ENCODE measurements at places on chromosomes 2 and 18.

- DNase-seq, result peak; percentile 18
Observed at GRCh38 chr2:239959059-239959971, 65.8 kb downstream of the NDUFA10 start.

GRCh38 chr2:43158259-43158880 is 68.0 kb downstream of the ZFP36L2 start:
- DNase-seq, result peak; percentile 94

- no peak for DNase-seq
Observed at GRCh38 chr2:121670181-121670580, 20.9 kb upstream of the CLASP1 start.

GRCh38 chr2:30408961-30409387 is 38.1 kb upstream of the LCLAT1 start:
- DNase-seq, result peak; percentile 19

DNA sequence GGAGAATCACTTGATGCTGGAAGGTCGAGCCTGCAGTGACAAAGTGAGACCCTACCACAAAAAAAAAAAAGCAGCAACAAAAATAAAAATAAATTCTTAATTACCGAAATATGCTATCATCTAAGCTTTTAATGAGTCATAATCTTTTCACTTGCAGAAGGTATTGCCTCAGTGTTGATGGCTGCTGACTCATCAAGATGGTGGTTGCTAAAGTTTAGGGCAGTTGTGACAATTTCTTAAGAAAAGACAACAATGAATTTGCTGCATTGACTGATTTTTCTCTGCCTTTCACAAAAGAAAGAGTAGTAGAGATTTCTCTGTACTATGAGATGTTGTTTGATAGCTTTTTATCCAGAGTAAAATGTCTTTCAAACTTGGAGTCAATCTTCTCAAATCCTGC is 1809.0 kb downstream of the SUCLG1 start:
- no peak for DNase-seq

GRCh38 chr18:79579807-79580497 is 99.7 kb upstream of the CTDP1 start:
- DNase-seq, result no peak

DNA sequence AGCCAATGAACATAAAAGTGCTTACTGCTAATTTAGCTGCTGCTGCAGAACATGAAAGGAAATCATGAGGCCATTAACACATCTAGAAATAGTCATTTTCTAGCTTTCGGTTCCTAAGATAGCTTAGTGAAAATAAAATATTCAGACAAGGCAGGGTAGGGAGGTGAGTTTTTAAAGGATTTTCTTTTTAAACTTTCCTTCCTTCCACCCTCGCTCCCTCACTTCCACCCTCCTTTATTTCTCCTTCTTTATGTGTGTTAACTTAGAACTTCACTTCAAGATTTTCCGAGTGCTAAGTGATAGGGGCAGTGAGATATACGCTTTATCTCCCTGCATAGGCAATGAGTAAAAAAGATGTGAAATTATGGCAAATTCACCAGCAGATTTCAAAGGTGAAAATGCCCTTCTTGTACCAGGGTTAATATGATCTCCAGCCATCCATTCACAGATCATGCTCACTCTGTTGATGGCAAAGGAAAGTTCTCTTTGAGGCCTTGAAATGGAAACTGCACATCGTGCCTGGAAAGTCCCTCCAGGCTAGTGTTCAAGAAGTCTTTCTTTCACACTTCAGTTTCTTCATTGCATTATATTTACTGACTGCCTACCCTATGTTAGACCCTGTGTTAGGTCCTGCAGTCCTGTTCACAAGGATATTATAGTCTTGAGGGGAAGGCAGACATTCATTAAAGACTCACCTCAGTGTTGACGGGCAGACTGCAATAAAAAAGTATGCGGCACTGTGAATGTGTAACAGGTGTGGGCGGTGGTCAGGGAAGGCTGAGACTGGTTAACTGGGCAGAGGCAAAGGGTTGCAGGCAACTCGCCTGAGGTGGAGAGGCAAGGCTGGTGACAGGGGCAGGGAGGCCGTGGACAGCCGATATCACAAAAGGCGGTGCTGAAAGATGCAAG is 200.8 kb downstream of the PLCL1 start:
- no peak for DNase-seq

DNA sequence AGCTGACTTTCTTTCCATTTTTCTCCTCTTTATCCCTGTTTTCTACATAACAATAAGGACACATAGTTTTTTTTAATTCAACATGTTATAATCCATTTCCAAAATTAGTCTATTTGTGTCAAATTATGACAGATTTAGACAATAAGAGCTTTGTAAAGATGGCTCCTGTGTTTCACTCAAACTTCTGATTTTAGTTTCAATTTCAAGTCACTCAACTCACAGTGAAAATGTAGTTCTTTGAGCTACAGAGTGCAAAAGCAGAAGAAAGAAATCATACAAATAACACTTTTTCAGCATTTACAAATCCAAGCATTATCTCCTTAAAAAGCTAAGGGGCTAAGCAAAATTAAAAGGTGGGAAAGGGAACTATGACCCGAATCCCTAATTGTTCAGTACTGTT is 340.7 kb upstream of the TRIB2 start:
- DNase-seq, result no peak

GRCh38 chr18:1906421-1906820 is 664.9 kb downstream of the METTL4 start:
- DNase-seq, result no peak

DNA sequence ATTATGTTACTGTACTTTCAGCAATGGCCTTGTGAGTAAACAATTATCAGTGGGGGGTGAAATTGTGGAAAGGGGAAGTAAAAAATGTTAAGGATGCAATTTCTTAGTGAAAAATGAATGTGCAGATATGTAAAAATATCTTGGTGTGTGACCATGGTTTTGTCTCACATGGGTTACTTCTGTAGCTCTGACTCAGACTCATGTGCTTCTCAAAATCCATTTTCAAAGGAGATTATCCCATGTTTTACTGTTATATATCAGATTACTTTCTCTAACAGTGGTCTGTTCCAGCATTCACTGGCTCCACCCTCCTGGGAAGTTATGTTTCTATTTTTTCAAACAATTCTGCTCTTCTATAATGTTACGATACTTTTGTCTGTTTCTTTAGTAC is 298.2 kb upstream of the COL3A1 start:
- peak; percentile 20 for DNase-seq

DNA sequence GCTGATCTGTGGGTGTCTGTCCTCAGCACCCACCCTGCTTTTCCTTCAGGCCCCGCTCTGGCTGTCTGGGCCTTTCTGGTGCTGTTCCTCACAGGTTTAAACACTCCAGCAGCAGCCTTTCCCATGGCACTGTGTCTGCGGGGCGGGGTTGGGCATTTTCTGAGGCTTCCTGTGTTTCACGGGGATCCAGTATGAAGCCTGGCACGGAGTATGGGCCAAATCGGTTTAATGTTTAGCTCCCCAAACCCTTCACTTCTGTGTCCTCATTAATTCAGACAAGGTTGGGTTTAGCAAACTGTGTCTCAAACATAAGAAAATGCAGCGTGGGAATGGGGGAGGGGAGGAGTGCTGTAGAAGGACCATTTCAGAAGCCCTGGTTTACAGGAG is 44.9 kb downstream of the HPCAL1 start:
- DNase-seq, result no peak

- DNase-seq, result peak; percentile 41
Observed at GRCh38 chr18:2104620-2105462, 466.5 kb downstream of the METTL4 start.

DNA sequence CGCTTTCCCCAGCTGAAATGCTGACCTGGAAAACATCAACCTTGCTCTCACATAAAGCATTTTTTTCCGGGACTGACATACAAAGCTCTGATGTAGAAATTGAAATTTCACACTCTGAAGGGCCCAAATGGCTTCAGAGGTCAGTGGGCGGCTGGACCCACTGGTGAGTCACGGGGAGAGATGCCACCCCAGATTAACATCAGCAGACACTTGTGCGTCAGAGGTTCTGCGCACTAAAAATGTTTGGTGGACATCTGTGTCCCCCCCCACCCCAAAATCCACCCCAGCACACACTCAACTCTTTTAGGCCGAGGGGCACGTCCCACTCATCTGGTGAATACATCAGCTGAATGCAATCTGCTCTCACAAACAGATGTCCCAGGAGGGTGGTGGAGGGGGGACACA is 208.9 kb downstream of the ASB1 start:
- DNase-seq, result peak; percentile 39

GRCh38 chr18:36126668-36127067 is 2.5 kb downstream of the SLC39A6 start:
- DNase-seq, result no peak

- peak; percentile 83 for DNase-seq
Observed at GRCh38 chr18:7946734-7947377, 379.7 kb downstream of the PTPRM start.

DNA sequence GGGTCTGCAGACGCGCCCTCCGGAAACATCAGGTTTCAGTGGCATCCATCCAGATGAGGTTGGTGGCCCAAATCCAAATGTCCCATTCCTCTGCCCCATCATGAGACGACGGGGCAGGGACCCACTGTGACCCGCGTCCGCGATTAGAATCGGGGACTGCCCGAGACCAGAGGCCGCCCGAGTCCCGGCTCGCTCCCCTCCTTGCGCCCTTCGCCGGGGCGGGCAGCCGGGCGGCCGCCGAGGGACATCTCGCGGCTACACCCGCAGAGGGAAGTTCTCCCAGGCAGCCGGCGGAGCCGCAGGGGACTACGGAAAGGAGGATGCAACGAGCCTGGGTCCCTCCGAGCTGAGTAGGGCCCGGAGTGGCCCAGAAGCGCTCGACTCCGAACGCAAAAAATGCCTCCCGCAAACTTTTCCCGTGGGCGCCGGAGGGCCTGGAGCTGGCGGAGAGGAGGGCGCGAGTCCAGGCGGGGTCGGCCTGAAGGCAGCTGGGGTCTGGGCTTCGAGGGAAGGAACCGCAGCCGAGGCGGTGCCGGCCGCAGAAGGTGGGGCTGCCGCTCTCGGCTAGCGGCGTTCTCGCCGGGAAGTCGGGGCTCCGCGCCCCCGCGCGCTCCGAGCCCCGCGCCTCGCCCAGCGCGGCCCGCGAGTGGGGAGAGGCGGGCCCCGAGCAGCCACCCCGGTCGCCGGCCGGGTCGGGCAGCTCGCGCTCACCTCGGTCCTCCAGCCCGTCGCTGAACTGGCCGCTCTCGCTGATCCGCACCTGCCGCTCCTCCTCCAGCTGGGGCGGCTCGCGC is 580 bp downstream of the TMEM163 start:
- no peak for DNase-seq

- DNase-seq, result no peak
Observed at GRCh38 chr18:62525608-62526007, 2.8 kb downstream of the ZCCHC2 start.

DNA sequence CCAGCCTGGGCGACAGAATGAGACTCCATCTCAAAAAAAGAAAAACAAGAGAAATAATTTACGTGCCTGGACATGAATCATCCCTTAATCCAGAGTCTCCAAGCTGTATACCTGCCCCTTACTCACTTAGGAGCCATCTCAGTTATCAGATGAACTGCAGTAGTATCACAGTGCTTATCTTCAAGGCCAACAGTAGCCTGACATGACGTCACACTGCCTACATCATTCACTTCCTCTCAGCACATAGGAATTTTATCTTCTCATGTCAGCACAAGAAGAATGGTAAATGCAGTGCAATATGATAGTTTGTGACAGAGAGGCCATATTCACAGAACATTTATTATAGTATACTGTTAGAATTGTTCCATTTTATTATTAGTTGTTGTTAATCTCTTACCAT is 216.6 kb downstream of the SS18 start:
- no peak for DNase-seq

- no peak for DNase-seq
Observed at GRCh38 chr2:206937555-206937954, 1.8 kb upstream of the CPO start.

DNA sequence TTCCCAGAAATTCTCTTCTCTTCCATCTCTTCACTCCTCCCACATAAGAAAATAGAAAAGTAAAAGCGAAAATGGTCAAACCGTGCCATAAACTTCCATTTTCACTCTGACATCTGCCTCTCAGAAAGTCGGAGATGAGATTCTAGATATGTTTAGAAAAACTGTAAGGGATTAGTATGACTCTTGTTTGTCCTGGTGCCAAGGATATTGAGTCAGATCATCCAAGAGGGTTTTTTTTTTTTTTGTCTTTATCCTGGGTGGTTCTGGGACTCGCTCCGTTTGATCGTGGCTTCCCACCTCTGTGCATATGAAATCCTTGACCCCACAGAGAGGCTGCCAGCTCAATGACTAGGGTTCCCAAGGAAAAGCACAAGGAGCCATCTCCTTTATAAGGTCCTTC is 17.3 kb downstream of the EN1 start:
- no peak for DNase-seq

- DNase-seq, result no peak
Observed at GRCh38 chr18:67385455-67385854, 131.1 kb downstream of the DSEL start.
